ENCODE measurements at places on chromosomes 7 and 10.

GRCh38 chr10:109866168-109866994 is 56.9 kb downstream of the XPNPEP1 start:
- DNase-seq: peak; percentile 54

DNA sequence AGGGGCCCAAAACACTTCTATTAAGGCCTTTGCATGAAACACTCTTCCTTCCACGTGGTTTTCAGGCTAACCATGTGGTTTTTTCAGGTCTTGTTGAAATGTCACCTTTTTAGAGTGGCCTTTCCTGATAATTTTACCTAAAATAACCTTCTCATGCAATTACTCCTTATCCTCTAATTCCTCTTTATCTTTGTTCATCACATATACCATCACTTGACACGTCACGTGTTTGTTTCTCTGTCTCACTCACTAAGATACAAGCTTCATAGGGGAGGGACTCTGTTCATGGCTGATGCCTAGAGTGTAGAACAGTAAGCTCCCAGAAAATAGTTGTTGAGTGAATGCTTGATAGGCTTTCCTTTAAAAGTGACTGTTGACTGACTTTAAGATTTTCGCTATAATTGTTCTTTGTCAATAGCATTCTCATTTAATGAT is 63.7 kb downstream of the ST7 start:
- DNase-seq: no peak

GRCh38 chr10:91251430-91252056 is 31.1 kb downstream of the PCGF5 start:
- DNase-seq: no peak

DNA sequence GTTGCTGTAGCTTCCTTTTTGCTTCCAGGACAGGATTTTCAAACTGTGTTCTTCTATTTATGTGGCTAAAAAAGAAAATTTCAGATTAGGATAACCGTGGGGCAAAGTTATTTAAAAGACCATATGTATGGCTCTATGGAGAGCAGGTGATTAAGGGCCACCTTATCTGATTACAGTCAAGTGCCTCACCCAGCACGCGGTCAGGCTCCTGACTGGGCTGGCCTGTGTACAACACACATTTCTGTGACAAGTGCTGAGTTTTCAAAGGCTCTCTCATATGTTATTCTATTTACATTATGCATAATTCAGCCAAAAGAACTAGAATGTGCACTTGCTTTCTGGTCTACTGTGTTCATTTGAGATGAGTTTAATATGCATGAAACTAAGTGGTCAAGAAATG is 547.4 kb downstream of the PHTF2 start:
- no peak for DNase-seq

DNA sequence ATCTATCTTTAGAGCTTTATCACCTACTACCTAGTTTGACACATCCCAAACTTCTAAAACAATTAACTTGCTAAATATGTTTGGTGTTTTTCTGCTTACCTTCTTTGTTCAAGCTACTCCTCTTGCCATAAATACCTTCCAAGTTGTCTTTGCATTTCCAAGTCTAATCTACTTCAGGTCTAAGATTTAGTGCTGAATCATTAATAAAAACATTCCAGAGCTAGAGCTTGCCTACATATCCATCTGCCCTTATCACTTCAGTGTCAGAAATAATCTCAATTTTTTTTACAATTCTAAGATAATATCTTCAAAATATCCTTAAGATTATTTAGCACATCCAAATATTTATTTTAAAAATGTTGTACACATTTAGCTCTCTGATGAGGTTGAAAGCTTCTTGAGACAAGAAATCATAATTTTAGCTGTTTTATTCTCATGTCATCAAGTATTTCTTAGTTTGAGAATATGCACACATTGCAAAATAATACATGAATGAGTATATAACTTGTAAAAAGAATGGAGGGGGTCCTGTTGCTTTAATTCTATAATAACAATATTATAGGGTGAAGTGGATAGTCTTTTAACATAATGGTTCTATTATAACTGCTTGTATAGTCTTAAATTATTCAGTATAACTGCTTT is 466.3 kb downstream of the SEMA3D start:
- no peak for DNase-seq

- DNase-seq: no peak
These were observed 483.6 kb downstream of the INHBA start for GRCh38 chr7:41219276-41219675.

GRCh38 chr7:46881507-46882127 is 700.3 kb downstream of the TNS3 start:
- DNase-seq: no peak

DNA sequence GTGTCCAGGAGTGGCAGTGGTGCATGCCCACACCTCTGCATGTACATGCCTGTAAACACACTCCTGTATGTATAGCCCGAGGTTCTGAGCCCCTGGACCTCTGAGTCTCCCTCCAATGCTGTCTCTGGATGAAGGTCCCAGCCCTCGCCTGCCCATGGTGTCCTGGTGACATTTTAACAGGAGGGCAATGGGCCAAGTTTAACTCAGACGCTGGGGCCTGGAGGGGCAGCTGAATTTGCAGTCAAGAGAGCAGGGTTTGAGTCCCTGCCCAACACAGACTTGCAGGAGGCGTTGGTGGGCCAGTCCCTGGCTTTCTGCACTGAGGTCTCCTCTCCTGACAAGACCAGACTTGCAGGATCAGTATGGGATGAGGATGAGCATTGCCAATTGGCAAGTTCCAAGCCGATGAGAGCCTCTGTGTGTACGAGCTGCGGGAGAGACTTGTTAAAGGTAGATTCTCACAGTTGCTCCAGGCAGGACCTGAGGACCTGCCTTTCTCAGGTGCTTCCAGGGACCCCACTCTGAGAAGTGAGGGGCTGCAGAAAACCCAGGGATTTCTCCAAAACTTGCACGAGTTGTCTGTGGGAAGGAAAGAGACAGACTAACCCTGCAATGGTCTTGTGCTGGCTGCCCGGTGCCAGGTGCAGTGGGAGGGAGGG is 141.9 kb downstream of the ELFN1 start:
- no peak for DNase-seq

DNA sequence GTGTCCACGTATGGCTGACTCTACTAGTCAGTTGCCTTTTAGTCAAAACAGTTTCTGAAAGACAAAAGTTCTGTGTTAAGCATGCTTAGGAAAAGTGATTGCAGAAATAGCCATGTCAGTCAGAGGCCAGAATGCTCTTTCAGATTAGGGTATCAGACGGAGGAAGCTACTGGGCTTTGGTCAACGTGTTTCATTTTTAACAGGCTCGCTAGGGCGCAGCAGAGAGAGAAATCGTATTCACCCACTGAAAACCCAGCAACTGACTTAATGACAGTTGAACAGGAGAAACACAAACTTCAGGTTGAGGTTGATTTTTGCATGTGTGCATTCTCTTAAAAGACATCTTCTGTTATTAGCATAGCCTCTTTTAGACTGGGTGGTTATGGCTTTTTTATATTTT is 322.6 kb upstream of the KIAA1217 start:
- no peak for DNase-seq

- peak; percentile 92 for DNase-seq
These were observed 36.8 kb downstream of the MYOF start for GRCh38 chr10:93445097-93445960.

DNA sequence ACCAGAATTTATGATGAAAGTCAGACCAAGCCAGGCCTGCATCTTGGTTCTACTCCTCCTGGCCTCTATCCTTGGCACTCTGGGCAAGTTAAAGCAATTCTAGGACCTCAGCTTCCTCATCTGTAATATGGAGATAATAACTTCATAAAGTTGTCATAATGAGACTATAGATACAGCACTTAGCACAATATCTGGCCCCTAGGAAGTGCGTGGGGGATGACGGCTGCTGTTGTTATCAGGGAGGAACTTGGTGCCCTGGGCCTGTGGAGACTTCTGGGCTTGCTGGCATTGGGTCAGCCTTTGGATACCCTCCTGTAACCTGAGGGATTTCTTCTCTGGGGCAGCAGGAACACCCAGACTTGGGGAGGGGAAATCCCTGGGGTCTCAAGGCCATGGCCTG is 27.6 kb downstream of the PFKFB3 start:
- no peak for DNase-seq

GRCh38 chr7:113710310-113711096 is 208.3 kb downstream of the PPP1R3A start:
- DNase-seq: peak; percentile 51

GRCh38 chr7:131741446-131741845 is 185.0 kb upstream of the PODXL start:
- DNase-seq: no peak

DNA sequence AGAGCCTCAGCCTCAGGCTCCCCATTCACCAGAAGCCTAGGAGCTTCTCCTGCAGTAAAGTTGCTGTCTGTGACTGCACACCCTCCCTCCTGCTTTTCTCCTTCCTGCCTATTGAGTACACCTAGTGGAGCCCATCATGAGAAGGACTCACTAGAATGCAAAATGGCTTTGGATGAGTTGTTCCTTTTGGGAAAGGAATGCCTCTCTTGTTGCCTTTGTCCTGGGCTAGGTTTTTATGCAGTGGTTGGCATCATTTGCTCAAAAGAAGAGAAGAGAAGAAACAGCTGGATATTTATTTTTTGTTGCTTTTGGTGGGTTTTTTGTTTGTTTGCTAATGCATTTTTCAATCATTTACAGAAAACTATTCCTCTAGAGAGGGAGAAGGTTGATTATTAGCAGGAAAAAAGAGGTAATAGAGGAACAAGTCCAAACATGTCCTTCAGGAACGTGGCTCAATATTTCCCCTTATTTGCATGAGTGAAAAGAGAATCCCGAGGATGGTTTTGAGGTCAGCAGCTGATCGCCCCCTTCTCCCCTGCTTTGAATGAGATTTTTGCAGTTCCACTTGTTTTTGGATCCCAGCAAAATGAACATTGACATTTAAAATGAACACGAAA is 369.9 kb upstream of the NRP1 start:
- DNase-seq: no peak

DNA sequence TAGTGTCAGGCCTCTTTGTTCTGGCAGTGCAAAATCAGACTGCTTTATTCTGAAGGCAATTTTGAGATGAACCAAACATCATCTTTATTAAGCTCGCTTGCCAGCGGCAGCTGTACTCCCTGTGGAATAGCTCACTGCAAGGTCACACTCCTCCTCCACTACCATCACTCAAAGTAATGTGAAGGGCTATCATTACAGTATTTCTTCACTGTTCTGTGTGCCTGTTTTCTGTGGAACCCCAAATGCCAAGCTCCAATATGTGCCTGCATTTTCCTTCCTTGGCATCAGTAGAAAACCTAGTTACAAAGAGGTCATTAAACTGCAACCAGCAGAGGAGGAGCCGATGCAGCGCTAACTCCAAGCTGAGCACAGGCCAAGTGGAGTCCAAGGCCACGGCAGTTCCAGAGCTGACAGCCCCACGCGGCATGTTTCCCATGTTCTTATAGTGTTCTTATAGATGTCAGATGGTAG is 21.4 kb downstream of the BCCIP start:
- no peak for DNase-seq

GRCh38 chr7:118573085-118573484 is 348.6 kb downstream of the ANKRD7 start:
- DNase-seq: no peak

- DNase-seq: no peak
These were observed 400.6 kb upstream of the IGFBP3 start for GRCh38 chr7:46321556-46322205.

- DNase-seq: peak; percentile 89
These were observed 24.2 kb downstream of the TACR2 start for GRCh38 chr10:69392481-69393000.

- peak; percentile 30 for DNase-seq
These were observed 869 bp upstream of the LOXL4 start for GRCh38 chr10:98268694-98269431.

- DNase-seq: no peak
These were observed 128.0 kb downstream of the GLI3 start for GRCh38 chr7:42108803-42109528.

DNA sequence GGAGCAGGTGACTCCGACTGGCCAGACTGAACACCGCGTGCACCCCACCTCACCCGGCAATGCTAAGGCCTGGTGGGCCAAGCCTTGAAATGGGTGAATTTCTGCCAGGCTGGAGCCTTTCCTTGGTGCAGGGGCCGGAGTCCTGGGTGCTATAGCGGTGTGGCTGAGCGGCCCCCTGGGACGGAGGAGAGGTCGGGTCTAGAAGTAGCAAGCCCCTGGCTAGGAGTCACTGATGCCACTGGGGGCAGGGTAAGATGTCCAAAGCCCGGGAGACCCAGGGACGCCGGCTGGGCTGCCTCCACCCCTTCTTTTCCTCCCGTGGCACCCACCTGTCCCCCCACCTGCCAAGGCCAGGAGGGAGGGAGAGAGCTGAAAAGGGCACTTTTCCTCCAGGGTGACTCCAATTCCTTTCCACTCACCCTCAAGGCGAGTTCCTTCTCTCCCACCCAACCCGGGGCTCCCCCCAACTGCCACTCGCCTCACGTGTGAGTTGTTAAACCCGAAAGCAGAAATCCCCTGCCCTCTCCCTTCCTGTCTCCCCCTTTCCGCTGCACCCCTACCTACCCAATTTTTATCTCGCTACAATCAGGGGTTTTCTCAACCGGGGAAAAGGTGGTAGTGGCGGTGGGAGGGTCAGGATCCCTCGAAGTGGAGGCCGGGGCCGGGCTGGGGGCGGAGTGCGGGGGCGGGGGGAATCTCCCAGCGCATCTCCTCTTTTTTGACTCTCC is 6.0 kb upstream of the GATA3 start:
- peak; percentile 63 for DNase-seq

DNA sequence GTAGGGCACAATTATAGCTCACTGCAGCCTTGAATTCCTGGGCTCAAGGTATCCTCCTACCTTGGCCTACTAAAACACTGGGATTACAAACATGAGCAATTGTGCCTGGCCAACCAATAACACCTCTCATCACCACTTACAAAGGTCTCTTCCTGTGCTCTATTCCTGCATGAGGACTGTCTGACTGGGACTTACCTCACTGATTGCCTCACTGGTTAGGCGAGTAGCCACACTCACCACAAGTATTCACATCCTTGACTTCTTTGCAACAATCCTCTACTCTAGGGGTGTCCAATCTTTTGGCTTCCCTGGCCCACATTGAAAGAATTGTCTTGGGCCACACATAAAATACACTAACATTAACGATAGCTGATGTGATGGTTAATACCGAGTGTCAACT is 22.6 kb upstream of the PDIA4 start:
- DNase-seq: no peak

DNA sequence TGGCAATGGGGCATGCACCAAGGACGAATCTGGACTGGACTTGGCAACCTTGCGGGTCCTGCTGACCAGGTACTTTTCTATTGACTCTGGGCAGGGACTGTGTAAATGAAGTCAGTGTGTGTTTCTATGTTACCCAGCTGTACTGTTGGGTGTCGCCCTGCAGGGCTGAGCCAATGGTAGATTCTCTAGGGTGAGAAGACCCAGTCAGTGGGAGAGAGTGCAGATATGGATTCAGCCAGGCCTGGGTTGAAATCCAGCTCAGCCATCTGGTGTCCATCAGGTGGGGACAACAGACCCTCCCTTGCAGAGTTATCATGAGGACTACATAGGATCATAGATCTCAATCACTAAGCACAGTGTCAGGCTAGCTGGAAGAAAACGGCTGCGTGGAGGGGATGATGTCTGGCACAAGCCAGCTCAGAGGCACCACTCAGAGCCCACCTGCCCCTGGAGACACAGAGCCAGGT is 4.9 kb upstream of the PPIF start:
- DNase-seq: no peak

- DNase-seq: no peak
These were observed 78.9 kb downstream of the ANK3 start for GRCh38 chr10:60310740-60311139.

Data from ecto neural progenitor cell (in vitro differentiated cells).